ENCODE measurements at places on chromosomes 5 and 9.

DNA sequence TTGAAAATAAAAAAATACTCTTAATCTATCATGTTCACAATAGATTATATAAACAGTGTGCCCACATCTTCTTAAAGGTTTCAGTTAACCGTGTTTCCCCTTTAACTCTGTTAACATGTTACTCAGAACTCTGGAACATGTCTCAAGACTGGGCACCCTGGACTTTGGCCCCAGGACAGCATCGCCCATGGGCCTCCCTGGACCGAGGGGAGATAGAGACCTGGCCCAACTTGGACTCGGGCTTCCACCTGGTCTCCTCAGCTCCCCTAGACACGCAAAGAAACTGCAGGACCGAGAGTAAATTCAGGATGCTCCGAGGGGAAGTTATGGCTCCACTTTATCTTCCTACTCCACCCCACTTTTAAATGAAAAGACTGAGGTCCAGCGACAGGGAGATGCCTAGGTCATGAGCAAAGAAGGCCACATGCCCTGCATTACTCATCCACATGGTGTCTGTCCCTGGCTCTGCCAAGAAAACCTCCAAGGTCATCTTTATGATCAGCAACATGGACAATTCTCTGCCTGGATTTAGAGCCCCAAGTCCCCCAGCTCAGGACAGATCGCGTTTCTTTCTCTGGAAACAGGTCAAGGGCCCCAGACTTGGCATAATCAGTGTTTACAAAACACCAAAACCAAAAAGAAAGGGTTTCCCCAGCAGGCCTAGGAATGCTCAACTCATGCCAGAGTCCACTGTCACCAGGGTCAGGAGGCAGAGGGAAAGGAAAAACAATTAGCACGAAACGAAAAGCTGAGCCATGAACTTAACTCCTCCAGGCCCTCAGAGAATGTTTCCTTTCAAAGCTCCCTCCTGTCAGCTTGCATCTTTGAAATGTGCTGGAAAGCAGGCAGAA lies 17.4 kb downstream of the GPX3 start:
- no peak for DNase-seq

- no peak for DNase-seq
Observed at GRCh38 chr5:107739661-107740060, 68.9 kb upstream of the EFNA5 start.

GRCh38 chr5:1298723-1299510 lies 4.0 kb upstream of the TERT start:
- no peak for DNase-seq

DNA sequence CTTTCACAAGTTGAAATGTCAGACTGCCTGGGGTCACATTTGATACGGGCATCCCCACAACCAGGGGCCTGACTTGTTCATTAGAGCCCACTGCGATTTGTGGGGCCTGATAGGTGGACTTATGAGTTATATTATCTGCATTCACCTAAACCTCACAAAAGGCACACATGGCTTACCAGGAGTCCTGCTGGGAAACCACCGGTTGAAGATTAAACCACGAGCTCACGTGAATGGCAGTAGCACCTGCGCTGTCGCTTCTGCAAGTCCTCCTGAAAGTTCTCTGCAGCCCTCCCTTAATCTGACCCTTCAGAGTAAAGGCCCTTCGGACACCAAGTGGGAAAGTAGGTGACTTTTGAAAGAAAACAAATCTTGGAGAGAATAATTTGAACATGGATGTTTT lies 68.9 kb downstream of the PPIC start:
- DNase-seq: no peak

DNA sequence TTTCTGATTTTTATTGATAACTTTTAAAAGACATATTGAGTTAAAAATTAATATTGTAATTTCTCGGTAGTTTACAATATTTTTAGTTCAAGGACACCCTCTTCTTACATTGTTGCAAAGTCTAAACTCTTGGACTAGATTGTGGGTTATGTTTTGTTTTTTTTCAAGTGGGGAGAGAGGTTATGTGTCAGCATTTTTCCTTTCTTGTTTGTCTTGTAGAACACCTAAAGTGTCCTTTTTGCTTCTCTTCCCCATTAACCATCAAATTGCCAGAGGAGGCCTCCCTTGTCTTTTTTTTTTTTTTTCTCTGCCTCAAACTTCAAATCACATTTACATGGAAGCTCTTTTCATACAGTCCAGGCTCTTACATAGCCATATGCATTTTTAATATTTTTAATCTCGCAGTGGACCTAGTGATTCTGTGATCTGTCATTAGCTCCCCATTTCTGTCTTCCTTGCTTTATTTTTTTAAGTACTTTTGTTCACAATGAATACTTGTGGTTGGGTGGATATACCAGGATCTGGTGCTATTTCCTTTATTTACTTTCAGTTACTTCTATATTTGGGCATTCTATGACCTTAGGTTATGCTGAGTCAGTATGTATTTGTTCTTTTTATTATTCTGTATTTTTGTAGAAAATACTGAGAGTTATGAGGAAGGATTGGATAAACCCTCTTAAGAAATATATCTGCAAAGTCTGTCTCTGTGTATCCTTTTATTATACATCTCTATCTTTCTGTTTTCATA lies 2280.6 kb upstream of the ACO1 start:
- no peak for DNase-seq

GRCh38 chr5:145433077-145433476 lies 402.1 kb downstream of the PRELID2 start:
- DNase-seq: no peak

- DNase-seq: no peak
Observed at GRCh38 chr9:82081496-82081895, 92.9 kb downstream of the SPATA31D1 start.

DNA sequence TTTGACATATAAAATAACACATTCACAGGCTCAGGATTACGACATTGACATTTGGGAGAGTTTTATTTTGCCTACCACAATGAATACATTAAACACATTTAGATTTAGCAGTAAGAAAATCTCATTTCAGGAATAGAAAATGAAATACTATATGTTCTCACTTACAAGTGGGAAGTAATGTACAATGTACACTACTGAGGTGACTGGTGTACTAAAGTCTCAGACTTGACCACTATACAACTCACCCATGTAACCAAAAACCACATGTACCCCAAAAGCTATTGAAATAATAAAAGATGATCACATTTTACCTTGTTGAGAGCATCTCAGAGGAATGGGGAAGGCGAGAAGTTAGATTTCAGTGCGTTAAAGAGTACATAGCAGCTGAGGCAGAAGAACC lies 1202.4 kb upstream of the SEMA6A start:
- no peak for DNase-seq

DNA sequence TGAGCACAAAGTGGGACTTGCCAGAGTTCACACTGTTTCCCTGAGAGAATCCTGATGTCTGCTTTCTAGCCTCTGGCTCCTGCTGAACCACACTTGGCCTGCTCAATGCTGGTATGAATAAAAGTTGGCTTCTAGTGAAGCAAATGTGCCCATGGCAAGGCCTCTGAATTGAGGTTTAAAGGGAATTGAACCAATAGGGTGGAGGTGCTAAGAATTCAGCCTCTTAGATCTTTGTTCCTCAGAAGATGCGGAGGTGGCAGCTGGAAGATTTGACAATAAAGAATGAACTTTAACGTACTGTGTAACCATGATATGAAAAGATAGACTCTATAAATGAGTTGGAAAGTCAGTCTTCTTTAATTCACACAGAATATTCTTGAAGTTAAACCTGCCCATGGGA lies 57.2 kb downstream of the RASGRF2 start:
- peak; percentile 13 for DNase-seq

GRCh38 chr5:57215629-57216195 lies 41.9 kb downstream of the GPBP1 start:
- no peak for DNase-seq

- DNase-seq: no peak
Observed at GRCh38 chr5:119339965-119340364, 15.9 kb upstream of the TNFAIP8 start.

GRCh38 chr5:167796672-167797071 lies 494.8 kb upstream of the WWC1 start:
- no peak for DNase-seq

- DNase-seq: peak; percentile 58
Observed at GRCh38 chr5:80399526-80400239, 8.2 kb upstream of the ZFYVE16 start.

DNA sequence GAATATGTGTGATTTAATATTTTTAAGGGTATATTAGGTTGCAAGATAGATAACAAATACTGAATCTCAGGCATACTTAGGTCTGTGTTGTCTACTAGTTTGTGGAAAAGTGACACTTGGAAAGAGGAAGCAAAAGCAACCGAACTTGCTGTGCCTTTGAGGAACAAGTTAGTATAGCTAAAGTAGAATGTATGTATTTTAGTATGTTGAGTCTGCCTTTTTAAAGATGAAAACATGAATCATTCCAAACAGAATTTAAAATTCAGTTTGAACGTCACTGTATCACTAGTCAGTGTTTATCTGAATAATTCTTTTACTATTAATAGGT lies 12.9 kb downstream of the TLE4 start:
- no peak for DNase-seq

- no peak for DNase-seq
Observed at GRCh38 chr5:93607367-93608258, 24.6 kb downstream of the NR2F1 start.

DNA sequence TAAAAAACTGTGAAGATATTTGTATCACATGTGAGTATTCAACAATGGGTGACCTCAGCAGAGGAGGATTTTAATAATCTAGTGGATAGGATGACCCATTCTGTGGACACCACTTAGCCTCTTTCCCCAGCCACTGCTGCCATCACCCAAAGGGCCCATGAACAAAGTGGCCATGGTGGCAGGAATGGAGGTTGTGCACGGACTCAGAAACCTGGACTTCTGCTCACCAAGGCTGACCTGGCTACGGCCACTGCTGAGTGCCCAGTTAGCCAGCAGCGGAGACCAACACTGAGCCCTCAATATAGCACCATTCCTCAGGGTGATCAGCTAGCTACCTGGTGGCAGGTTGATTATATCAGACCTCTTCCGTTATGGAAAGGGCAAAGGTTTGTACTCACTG lies 1410.4 kb upstream of the CDH9 start:
- DNase-seq: no peak

GRCh38 chr5:81761270-81761669 lies 10.4 kb upstream of the SSBP2 start:
- DNase-seq: no peak

- DNase-seq: no peak
Observed at GRCh38 chr5:81247441-81247972, 14.4 kb downstream of the CKMT2 start.

DNA sequence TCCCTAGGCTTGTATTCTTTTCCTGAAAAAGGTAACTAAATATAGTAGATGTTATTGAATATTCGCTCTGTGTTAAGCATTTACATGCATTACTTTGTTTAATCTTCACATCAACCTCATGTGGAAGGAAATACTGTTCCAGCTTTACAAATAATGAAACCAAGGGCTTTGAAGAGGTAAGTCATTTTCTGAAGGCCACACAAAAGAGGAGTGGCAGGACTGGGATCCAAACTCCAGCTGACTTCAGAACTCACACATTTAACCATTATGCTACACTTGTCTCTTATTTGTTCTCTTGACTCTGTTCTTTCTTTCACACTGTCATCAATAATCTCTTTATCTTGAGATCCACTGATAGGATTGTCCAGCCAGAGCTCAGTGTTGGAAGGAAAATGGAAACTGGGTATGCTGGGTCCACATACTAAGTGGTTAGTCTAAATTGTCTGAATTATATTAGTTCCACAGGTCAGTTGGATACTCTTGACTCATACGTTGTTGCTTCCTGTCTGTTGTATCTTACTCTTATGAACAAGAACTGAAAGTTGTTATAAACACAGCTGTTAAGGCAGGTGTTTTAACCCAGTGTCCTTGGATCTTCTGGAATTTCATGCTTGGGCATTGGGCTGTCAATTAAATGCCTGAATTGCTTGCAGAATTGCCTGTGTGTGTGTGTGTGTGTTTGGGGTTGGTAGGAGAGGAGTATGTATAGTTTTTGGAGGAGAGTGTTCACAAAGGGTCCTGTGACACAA lies 65.6 kb downstream of the TLE4 start:
- DNase-seq: no peak

DNA sequence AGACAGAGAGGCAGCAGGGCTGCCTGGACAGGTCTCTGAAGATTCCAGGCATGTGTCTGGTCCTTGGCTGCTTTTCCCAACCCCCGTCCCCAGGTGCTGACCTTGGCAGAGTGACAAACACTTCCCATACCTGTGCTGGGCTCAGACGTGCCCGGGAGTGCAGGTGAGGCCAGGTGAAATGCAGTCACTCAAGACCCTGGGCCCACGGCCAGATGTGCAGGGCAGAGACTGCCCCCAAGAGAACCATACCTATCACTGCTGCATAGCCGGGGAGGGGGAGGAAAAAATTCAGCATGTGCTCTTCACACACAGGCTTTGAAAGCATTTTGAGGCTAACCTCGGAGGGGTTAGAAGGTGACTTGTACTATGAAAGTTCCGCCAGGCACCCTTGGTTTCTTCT lies 22.6 kb downstream of the CCNJL start:
- DNase-seq: no peak

- no peak for DNase-seq
Observed at GRCh38 chr5:123452401-123452800, 29.2 kb upstream of the CEP120 start.

- peak; percentile 2 for DNase-seq
Observed at GRCh38 chr9:97388721-97389238, 23.1 kb upstream of the TDRD7 start.

DNA sequence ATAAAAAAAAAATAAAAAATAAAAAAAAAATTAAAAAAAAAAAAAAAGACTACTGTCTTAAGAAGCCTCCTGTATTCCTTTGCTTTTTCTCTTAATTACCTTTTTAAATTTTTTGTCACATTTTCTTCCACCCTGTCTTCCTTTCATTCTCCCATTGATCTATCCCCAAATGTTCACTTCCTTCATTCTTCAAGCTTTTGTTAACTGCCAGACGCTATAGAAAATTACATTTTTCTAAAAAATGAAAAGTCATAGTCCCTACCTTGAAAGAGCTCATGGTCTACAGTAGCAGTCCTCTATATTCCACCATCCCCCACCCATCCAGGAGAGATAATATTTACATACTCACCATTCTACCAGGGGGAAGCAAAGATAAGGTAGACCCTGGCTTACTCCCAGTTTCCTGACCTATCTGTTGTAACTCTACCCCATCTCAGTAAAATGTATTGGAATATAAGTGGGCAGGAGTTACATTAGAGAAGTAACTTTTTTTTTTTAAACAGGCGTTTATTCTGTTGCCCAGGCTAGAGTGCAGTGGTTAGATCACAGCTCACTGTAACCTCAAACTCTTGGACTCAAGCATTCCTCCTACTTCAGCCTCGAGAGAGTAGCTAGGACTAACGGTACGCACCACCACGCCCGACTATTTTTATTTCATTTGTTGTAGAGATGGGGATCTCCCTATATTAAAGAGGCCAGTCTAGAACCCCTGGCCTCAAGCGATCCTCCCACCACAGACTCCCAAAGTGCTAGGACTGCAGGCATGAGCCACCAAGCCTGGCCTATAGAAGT lies 3.8 kb upstream of the PRKAA1 start:
- DNase-seq: no peak

DNA sequence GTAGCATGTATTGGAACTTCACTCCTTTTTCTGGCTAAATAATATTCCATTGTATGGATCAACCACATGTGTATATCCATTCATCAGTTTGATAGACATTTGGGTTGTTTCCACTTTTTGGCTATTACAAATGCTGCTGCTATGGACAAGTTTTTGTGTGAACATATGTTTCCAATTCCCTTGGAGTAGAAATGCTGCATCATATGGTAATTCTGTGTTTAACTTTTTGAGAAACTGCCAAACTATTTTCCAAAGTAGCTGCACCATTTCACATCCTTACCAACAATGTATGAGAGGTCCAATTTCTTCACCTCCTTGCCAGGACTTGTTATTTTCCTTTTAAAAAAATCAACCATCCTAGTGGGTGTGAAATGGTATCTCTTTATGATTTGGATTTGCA lies 8.4 kb downstream of the FRRS1L start:
- no peak for DNase-seq
